ENCODE measurements at places on chromosomes 4 and X.

DNA sequence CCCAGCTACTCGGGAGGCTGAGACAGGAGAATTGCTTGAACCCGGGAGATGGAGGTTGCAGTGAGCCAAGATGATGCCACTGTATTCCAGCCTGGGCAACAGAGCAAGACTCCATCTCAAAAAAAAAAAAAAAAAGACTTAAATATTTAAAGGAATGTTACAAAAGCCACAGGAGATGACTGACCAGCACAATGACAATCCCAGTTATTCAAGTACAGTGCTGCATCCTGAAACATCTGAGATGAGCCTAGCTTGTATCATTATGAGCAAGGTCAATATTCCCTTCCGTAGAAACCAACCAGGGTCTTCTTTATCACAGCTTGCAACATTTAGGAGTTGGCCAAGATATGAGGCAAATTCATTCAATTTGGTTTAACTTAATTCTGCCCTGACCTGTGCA is 38.6 kb downstream of the LNX1 start:
- DNase-seq, result no peak

DNA sequence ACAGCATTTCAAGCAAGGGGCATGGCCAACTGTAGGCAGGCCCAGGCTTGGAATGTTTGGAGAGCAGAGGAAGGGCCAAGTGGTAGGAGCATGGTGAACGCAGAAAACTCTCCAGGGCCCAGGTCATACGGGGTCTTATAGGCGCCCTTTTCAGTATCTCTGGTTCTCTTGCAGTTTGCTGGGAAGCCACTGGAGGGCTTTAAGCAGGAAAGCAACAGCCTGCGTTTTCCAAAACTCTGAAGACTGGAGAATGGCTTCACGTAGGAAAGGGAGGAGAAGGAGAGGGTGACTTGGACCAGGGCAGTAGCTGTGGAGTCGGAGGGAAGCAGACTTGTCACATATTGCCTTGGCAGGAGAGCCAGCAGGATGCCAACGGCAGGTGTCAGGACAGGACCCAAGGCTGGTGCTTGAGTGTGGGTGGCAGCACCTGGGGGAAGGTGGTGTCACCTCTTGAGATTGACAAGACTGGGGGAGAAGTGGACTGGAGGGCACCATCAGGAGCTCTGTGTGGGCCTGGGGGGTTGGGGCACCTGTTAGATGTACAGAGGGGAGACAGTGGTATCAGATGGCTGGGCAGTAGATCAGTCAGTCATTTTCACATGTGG is 21.9 kb downstream of the TKTL1 start:
- DNase-seq, result no peak

DNA sequence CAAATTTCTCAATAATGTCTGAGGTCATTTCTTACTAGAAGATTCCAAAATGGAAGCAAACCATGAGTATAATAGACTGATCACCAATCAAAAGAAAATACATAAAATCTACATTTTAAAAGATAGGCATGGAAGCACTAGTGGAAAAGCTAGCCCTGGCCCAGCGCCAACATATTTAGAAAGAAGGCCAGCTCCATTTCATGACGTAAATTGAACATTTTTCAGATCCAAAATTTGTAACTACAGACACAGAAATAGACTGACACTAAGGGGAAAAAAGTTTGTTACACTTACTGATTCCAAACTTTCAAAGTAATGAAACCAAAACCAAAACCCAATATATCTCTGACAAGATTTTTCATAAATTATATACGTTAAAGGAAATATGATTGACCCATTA is 117.7 kb downstream of the ADAMTS3 start:
- DNase-seq, result no peak

DNA sequence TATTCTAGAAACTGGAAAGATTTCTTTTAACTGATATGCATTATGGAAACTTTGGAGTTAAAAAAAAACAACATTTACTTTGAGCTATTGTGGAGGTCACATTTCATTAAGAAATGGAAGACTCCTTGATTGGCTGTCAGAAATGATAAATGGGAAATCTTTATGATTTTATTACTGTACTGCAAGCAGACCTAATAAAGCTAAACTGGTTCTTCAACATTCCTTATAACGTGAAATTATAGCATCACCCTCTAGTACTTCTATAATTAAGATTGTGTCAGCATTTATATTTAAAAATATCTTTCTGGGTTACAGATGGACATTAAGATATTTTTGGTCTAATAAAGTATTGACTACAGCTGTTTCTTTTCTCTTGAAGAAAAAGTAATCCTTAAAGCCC is 213.8 kb upstream of the PACRGL start:
- no peak for DNase-seq

- DNase-seq, result no peak
Measured at GRCh38 chr4:129094347-129094746, 1.0 kb upstream of the SCLT1 start.

Data from AG09319 (cell line).